Activated CD8-positive, alpha-beta T cell treated with anti-CD3 and anti-CD28 coated beads, Interleukin-2, amount 10 ng/mL, durations not matched to agents 7 days and 5 days (primary cell): ENCODE measurements at places on chromosomes 12 and 14. TPM values are rescaled to one million over a fixed set of nuclear protein-coding genes. Genes with fewer than 3 reads are reported as not detected.
A peak's percentile ranks its signal among the peaks of the same experiment; 100 is the strongest.

PPP4R4 gene
- total RNA-seq, result 0.16 TPM

STON2 gene
- total RNA-seq, result 0.13 TPM

SDR9C7 gene
- not detected for total RNA-seq

DNAJC22 gene
- 0.29 TPM for total RNA-seq

CLEC6A gene
- not detected for total RNA-seq

CCDC197 gene
- not detected for total RNA-seq

FOXG1 gene
- total RNA-seq, result not detected

ZNF140 gene
- total RNA-seq, result 17.1 TPM

SALL2 gene
- total RNA-seq, result 1.9 TPM

BHLHE41 gene
- total RNA-seq, result not detected

GRCh38 chr12:65596514-65597091 lies 227.7 kb upstream of the HMGA2 start:
- no peak for DNase-seq

GRCh38 chr12:69616025-69616424 lies 5.3 kb upstream of the LRRC10 start:
- DNase-seq, result no peak

- no peak for DNase-seq
These were observed 19.7 kb upstream of the CKAP4 start for GRCh38 chr12:106267535-106267934.

DNA sequence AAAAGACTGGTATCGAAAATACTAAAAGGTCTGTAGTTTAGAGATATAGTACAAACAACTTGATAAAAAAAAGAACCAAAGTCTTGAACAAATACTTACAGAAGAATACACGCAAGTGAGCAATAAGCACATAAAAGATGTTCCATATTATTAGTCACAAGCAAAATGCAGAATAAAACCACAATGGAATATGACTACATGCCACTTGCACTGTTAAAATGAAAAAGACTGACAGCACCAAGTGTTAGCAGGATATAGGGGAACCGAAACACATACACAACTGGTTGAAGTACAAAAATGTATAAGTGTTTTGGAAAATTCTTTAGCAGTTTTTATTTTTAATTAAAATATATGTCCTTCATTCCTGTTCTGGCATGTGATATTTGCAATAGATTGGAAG lies 3.6 kb downstream of the CLEC2A start:
- no peak for DNase-seq

DNA sequence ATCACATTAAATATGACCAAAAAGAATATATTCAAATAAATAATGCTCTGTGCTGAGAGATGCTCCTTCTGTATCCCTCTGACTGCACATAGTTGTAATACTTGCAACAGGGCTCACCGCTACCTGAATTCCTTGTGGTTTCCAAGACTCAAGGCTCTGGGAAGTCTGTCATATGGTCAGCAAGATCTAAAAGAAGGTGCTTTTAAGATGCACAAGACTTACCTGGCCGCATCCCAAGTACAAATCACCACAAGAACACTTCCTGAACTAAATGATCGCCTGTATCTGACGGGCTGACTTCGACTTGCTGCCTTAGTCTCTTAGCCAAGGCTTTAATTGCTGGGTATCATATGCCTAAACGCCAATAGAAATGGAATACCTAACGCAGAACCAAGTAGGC lies 67.2 kb downstream of the HECTD4 start:
- no peak for DNase-seq

- DNase-seq, result peak; percentile 57
These were observed 73.8 kb downstream of the SUSD6 start for GRCh38 chr14:69685218-69685616.

GRCh38 chr12:26721800-26722199 lies 111.2 kb downstream of the ITPR2 start:
- no peak for DNase-seq

GRCh38 chr14:51951656-51952055 lies 37.7 kb upstream of the RTRAF start:
- no peak for DNase-seq

DNA sequence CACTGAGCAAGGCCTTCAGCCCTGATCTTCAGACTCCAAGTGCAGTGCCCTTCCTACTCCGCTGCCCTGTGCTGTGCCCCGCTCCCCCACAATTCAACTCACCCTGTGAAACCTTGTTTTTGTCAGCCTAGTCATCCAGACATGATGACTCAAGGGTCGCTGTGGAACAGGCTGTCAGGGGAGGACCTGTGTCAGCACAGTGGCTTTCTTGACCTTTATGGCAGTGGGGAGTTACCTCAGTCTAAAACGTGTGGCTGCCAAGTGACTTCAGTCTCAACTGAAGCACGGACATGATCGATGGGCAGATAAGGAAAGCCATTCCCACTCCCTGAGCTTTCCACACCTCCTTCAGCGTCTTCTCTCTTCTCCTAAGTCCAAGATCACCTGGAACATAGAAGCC lies 16.3 kb upstream of the FLVCR2 start:
- DNase-seq, result no peak

DNA sequence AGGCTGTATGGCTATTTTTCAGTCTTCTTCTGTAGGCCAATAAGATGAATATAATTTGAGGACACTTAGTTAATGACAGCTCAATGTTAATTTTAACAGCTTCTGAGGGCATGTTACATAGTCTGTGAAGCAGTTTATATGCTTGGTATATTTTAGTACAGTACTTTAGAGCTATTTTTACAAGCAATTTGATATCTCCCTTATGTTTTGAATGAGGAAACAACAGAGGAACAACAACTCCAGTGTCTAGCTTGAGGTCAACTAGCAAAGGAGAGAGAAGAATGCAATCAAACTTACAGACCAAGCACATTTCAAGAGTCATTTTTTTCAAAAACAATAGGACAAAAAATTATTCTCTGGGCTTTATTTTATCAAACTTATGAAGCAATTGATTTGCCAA lies 469.1 kb upstream of the DCN start:
- DNase-seq, result no peak

- DNase-seq, result no peak
These were observed 55.4 kb upstream of the RFX4 start for GRCh38 chr12:106527356-106527755.

DNA sequence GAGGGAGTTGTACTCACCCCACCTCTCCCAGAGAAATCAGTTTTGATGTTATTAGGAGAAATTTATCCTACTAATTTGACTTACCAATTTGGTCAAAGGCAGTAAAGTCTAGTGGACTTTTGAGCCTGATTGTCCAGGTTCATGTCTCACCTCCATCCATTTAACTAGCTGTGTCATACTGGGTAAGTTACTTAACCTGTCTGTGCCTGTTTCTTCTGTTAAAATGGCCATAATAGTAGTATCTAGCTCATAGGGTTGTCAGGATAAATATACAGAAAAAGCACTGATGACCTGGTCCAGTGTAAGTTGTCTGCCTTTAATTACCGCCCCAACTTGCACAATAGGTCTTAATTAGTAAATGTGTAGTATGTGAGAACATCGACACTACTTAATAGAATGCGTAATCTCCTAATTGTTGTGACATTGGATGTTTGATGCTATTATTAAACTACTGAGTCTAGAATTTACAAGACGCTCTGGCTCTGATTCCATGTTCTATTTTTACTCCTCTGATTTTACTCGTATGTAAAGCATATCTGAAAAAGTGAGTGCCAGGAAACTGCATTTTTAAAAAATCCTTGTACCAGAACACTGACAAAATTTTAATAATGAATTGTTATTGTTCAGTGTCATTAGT lies 1.5 kb downstream of the RAB21 start:
- DNase-seq, result no peak

DNA sequence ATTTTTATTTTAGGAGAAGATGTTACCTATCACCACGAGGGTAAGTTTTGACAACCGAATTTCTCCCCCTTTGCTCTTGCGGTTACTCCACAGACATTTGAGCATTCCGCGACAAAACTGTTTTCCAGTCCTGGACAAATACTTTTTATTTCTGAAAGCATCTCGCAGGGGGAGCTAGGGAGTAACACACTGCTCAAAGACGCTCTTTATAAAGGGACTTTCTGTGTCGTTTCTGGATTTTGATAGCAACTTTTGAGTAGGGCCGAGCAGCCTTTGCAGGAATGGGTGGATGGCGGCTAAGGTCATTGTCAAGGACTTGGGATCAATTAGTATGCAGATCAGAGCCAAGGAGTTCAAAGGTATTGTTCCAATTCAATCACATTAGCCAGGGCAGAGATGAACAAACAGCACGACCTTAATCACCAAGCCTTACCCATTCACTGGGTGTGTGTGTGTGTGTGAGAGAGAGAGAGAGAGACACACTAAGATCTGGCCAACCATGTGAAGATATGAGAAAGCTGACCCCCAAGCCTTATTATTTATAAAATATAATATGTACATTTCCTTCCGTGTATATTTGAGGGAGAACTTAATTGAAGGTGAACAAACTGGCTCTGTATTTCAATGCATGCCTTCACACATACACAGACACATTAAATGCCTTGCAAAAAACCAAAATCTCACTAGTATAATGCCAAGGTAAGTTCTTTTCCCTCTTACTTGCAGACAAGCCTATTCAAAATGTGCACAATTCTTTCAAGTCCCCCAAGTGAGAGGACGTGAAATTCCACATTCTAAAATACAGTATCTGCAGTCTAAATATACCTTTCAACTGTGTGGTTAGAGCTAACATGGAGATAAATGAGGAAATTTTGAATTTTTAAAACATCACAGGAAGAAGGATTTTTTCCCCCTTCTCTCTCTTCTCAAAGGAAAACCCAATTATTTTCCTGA lies 613.8 kb downstream of the VRK1 start:
- no peak for DNase-seq

- DNase-seq, result no peak
These were observed 468.7 kb upstream of the SOX5 start for GRCh38 chr12:24418157-24418556.

- DNase-seq, result no peak
These were observed 11.9 kb downstream of the MED13L start for GRCh38 chr12:116265351-116266147.

GRCh38 chr14:76096257-76096656 lies 55.5 kb upstream of the GPATCH2L start:
- DNase-seq, result no peak

- no peak for DNase-seq
These were observed 15.2 kb downstream of the JAG2 start for GRCh38 chr14:105153331-105153731.
